ENCODE measurements at places on chromosomes 1 and 21.

- no peak for DNase-seq
Observed at GRCh38 chr1:109792056-109792831, 28.5 kb upstream of the EPS8L3 start.

GRCh38 chr1:246003442-246003730 is 503.7 kb downstream of the SMYD3 start:
- no peak for DNase-seq

- peak; percentile 76 for DNase-seq
Observed at GRCh38 chr1:20485527-20486456, at the start of gene CAMK2N1. TSS of gene CAMK2N1 (minus strand) at chr1:20486210. CDS start at chr1:20485379, 831 bp downstream.

- DNase-seq: no peak
Observed at GRCh38 chr1:88141499-88142074, 542.5 kb upstream of the PKN2 start.

DNA sequence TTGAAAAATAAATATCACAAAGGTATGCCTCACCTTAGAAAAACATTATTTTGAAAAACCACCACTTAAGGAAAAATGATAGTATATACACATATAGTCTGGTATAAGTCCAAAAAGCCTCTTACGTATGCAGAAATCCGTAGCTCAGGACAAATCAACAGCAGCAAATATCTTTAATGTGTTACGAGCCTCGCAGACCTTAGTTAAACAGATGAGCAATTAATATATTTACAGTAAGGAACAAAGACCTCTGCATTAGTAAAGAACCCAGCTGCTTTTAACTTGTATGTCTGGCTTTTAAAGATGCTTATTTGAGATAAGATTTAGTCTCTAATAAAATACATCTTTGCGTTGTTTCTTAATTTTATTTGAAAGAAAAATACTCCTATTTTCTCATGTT is 79.9 kb upstream of the CHRM3 start:
- DNase-seq: no peak

- DNase-seq: no peak
Observed at GRCh38 chr1:17199267-17200044, 5.5 kb upstream of the PADI1 start.

DNA sequence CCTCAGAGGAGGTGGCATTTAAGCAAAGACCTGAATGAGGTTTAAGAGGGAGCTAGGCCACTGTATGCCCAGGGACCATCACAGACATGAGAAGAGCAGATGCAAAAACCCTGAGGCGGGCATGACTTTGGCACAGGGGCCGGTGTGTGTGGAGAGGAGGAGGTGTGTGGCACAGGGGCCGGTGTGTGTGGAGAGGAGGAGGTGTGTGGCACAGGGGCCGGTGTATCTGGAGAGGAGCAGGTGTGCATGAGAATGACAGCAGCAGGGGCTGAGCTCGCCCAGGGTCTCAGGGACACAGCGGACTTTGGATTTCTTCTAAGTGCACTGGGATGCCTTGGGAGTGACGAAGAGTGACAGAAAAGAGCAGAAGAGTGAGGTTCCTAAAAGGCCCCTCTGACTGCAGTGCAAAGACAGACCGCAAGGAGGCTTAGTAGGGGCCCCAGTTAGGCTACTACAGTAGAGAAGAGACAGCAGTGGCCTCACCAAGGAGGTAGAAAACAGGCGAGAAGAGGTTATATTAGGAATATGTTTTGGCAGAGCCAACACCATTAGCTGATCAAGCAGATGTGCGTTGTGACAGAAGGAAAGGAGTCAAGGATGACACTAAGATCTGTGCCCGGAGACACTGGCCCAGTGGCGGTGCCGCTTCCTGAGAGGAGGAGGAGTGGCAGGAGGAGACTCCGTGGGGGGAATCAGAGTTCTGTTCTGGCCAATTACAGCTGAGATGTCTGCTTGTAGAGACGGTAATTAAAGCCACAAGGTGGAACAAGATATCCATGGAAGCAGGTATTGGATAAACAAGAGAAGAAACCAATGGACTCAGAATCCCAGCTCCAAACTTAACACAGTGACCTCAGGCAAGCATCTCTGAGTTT is 18.4 kb downstream of the ZBTB17 start:
- DNase-seq: no peak

DNA sequence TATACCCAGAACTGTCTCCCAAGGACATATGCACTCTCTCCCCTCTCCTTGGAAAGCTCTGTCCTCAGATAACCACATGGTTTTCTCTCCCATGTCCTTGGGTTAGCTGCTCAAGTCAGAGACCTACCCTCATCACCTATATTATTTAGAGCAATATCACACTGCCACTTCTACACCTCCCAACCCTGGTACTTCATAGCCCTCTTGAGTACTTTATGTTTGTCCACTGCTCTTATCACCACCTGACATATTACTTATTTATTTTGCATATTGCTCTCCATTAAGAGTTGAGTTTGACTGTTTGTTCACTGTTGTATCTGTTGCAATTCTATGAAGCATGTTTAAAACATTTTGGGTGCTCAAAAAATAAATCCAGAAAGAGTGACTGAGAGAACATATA is 126.3 kb upstream of the ATP1B1 start:
- DNase-seq: no peak

Data from CD4-positive, alpha-beta T cell treated with Interleukin-17A for 4 hours (primary cell).